ENCODE measurements at places on chromosomes 7 and 10. TPM values are rescaled to one million over a fixed set of nuclear protein-coding genes. Genes with fewer than 3 reads are reported as not detected.

Gene UNCX
- total RNA-seq = not detected

Gene MYOF
- 278 TPM for total RNA-seq

Gene IL2RA
- not detected for total RNA-seq

Gene CHRM2
- not detected for total RNA-seq

Gene XRCC2
- total RNA-seq = 5.2 TPM

Gene GPR22
- total RNA-seq = not detected

Gene GRID2IP
- total RNA-seq = not detected

Gene CH25H
- 0.68 TPM for total RNA-seq

Gene FAM25G
- not detected for total RNA-seq

Gene NEUROG3
- not detected for total RNA-seq

Gene C10orf143
- 0.66 TPM for total RNA-seq

Gene EVX1
- 0.19 TPM for total RNA-seq

Gene PARG
- 22.2 TPM for total RNA-seq

Gene PAPOLB
- not detected for total RNA-seq

Gene KCNMA1
- total RNA-seq = 38.0 TPM

Gene ITGB1
- total RNA-seq = 1,108 TPM

Gene GALNT17
- total RNA-seq = not detected

Gene OR9A2
- total RNA-seq = not detected

Gene BLNK
- not detected for total RNA-seq

Gene HOXA9
- total RNA-seq = 0.39 TPM

Gene TAF5
- 3.6 TPM for total RNA-seq

Gene IL15RA
- total RNA-seq = 2.3 TPM

Gene JMJD1C
- 22.7 TPM for total RNA-seq

Gene BTBD16
- 0.43 TPM for total RNA-seq

Gene VWC2
- total RNA-seq = not detected

Gene PRTFDC1
- total RNA-seq = 16.6 TPM

Gene LRGUK
- total RNA-seq = 0.48 TPM

Gene HOXA7
- 4.8 TPM for total RNA-seq

Gene ADRB1
- total RNA-seq = 1.1 TPM

Gene FEZF1
- total RNA-seq = not detected

Gene CLDN4
- 5.8 TPM for total RNA-seq

Gene AP5Z1
- total RNA-seq = 27.6 TPM

Gene GARIN1A
- 0.57 TPM for total RNA-seq

Gene VSTM2A
- total RNA-seq = 0.08 TPM

Gene ATP6V0E2
- total RNA-seq = 65.2 TPM

Gene MINDY4
- 2.4 TPM for total RNA-seq

Gene PAX4
- total RNA-seq = not detected

Gene PON3
- 35.7 TPM for total RNA-seq

Gene WDFY4
- 0.06 TPM for total RNA-seq

Gene NAT16
- total RNA-seq = 0.12 TPM

Gene TCAF2
- 1.8 TPM for total RNA-seq

Gene FAM25A
- total RNA-seq = not detected

Gene OGDHL
- total RNA-seq = 0.41 TPM

Gene CABCOCO1
- 0.12 TPM for total RNA-seq

Gene COL17A1
- 2.2 TPM for total RNA-seq

Gene ZMIZ1
- total RNA-seq = 42.8 TPM

Gene GPR37
- total RNA-seq = 0.54 TPM

Gene STEAP1B
- total RNA-seq = not detected

Measured in A549 treated with dexamethasone at 1 μM for 4 hours (cell line).